ENCODE measurements at places on chromosomes 7 and 10.

GRCh38 chr10:37289833-37290464 is 164.6 kb downstream of the ANKRD30A start:
- DNase-seq, result no peak

GRCh38 chr10:71395621-71396020 is 1.1 kb upstream of the CDH23 start:
- no peak for DNase-seq

GRCh38 chr7:25860275-25861163 is 291.5 kb upstream of the NFE2L3 start:
- DNase-seq, result peak; percentile 64

DNA sequence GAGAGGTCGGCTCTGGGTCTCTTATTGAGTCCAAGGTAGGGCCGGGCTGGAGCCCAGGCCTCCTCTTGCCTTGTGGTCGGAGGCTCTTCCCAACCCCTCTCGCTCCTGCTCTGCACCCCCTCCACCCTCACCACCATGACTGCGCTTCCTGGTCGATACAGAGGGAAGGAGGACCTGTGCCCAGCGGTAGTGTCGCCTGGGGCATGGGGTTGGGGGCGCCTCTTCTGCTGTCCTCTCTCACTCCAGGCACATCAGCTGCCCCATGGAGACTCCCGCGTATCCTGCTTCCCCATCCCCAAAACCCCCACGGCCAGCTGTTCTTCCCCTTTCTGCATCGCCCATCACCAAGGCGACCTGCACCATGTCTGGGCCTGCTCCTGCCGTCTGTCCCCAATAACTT is 44.4 kb downstream of the TMEM270 start:
- DNase-seq, result no peak

- DNase-seq, result peak; percentile 71
Observed at GRCh38 chr7:43302211-43302711, 189.8 kb downstream of the HECW1 start.

GRCh38 chr7:126535176-126535575 is 717.6 kb downstream of the GRM8 start:
- no peak for DNase-seq

GRCh38 chr7:121451367-121452094 is 55.4 kb upstream of the FAM3C start:
- DNase-seq, result no peak

DNA sequence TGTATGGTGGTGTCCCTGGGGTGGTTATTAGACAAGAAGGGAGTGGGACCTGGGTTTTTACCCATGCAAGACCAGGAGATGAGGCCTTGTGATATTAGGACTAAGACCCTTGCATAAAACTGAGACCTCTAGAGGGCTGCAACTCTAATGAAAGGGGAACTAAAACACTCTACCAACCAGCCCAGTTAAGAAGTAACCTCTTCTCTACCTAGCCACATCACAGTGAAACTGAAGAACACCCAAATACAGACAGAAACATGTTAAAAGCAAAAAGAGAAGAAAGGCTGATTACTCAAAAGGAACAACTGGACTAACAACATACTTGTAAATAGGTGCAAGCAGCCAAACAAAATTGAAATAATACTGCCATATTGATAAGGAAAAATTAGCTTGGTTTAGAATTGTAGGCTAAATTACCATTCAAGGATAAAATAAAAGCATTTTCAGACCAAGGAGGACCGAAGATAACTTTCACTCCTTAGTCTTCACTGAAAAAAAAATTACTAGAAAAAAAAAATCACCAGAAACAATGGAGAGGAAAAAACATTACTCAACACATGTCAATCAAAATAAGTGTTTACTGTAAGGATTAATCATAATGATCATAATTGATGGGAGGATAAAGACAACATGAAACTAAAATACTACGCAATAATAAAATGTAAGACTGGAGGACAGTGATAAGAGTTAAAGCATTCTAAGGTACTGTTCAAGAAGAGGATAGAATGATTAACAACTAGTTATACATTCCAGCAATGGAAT is 27.6 kb downstream of the ERLIN1 start:
- DNase-seq, result no peak

GRCh38 chr10:59093461-59093860 is 83.0 kb upstream of the PHYHIPL start:
- DNase-seq, result no peak

DNA sequence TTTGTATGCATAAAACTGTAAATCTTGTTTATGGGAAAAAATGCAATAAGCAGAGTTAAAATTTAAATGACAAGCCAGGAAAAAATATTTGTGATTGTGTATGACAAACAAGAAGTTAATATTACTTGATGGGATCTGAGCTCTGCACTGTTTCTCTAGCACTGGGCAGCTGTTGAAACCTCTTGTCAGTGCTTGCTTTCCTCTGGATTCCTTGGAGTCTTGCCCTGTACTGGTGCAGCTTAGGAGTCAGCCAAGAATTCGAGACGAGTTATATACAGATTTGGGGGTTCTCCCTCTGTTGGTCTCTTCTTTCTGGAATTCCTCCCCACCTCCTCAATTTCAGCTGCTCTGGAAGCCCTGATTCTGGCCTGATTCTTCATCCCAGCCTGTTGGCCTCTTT is 24.3 kb upstream of the OPN4 start:
- DNase-seq, result no peak

DNA sequence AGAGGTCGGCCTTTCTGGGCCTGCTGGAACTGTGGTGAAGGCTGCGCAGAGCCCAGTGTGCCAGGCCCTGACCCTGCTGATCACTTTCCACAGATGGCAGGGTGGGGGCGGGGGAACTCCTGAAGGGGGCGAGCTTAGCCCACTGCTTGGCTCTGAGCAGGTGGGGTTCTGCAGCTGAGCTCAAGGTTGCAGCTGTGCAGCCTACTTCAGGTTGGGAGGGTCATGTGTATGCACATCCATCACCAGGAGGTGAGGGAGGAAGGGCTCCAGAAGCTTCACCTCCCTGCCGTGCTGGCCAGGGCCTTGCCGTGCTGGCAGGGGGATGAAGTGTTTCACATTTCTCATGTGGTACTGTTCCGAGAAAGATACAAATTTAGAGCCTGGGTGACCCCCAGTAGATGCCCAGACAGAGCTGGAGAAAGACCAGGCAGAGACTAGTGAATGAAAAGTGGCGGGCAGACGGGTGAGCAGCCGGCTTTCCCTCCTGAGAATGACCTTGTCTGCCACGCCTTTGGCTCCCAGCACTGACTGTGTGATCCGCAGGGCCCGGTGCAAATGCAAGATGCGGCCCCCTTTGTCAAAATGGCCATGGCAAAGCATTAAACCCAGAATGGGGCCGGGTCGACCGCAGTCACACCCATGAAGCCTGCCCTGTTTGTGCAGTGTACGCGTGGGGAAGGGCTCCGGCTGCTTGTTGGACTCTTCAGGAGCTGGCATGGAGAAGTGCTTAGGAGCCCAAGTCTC is 25.2 kb downstream of the FAM241B start:
- DNase-seq, result no peak

GRCh38 chr10:70587045-70587658 is 15.4 kb downstream of the PRF1 start:
- DNase-seq, result no peak

DNA sequence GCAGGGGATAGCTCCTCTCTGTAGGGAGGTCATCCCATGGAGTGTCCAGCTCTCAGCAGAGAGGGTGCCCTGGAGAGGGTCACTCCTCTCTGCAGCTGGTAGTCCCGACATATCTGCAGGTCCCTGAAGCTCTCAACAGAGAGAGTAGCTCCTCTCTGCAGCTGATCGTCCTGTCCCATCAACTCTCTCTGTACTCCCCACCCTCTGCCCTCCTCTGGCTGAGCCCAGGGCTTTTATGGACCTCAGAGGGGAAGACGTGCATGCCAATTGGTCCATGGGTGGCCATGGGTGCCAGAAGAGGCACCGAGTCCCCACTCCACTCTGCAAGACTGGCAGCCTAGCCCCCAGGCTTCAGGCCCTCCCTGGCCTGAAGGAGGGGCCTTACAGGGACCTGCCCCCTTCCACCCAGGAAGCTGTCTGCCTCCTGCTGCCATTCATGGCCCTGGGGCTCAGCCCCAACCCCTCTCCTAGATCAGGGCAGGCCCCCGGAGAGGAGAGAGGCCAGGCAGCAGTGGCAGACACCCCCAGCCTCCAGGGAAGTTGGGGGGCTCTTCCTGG is 9.0 kb upstream of the BLVRA start:
- no peak for DNase-seq

DNA sequence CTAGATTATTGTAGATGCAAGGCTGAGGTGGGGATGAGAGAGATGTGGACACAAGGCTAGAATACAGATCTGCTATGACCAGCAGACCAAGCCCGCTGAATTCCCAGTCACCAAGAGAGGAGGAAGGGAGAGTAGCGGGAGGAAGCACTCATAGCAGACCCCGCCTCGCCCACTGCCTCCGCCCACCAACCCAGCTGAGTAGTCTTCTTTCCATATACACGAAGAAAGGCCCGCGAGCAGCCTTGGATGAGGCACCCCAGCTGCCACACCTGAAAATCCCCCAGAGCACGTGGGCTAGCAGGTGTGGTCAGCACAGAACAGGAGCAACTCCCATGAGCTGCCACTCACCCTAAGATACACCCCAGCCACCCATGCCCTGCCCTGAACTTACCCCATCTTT is 7.9 kb upstream of the H2BK1 start:
- no peak for DNase-seq

GRCh38 chr7:37310327-37311080 is 138.2 kb downstream of the ELMO1 start:
- DNase-seq, result no peak

- DNase-seq, result no peak
Observed at GRCh38 chr10:88457660-88458059, 125.5 kb downstream of the RNLS start.

GRCh38 chr7:101138213-101138870 is 11.4 kb downstream of the SERPINE1 start:
- peak; percentile 98 for DNase-seq

GRCh38 chr10:29947701-29948060 is 111.7 kb downstream of the JCAD start:
- no peak for DNase-seq

GRCh38 chr7:5526100-5526905 is 102.7 kb upstream of the TNRC18 start:
- DNase-seq, result peak; percentile 50

DNA sequence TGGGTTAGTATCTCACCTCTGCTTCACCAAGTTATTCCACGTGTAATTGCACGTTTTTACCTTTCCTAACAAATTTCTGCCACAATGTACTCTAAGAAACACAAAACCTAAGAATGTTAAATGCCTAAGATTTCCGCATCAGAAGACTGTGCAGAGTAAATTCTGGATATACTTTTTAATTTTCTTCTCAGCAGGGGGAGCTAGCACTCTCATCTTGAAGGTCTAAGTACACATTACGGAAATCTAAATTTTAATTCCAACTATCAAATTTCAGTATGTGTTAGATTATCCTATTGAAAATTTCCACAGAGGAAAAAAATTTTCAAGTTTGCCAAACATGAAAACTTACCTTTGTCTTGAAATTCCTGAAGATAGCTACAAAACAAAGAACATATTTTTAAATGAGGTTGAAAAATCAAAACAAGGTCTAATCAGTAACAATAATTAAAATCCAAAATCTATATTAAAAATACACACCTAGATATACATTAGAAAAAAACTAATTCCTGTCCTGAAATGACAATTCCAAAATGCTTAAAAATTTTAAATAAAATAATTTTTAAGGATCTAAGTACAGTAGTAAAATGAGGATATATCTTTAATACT is 10.5 kb downstream of the SKAP2 start:
- peak; percentile 70 for DNase-seq

DNA sequence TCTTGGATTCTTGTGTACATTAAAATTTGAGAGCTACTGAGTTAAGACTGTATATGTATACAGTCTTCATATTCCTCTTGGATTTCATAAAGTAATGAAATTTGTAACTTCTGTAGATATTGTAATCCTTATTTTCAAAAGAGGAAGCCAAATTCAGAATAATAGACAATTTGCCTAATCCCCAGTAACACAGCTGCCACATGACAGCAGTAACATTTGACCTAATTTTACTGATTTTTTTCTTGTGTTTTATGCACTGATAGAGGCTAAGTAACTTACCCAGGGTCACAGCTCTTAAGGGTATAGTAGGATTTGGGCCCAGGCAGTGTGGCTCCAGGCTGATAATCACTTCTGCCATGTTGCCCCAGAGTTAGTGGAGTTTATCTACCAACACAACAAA is 40.4 kb upstream of the IL6 start:
- DNase-seq, result no peak

- no peak for DNase-seq
Observed at GRCh38 chr10:79442171-79443040, 3.0 kb downstream of the ZCCHC24 start.

- DNase-seq, result no peak
Observed at GRCh38 chr7:4824120-4824775, 37.6 kb downstream of the PAPOLB start.

DNA sequence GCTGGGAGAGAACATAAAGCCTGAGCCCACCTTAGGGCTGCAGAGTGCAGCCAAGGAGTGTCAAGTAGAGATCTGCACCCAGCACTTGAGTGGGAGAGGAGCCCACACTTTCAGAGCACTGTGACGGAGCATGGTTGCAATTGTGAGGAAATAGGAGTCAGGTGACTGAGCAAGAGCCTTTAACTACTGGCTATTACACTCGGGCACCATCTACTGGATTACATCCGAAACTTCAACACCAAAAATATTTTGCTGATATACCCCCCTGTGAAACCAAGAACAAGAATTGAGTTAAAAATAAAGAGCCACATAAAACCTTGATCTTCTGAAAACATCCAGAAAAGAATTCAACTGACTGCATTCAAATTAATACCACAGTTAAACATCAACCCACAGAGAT is 657.9 kb downstream of the NXPH1 start:
- no peak for DNase-seq

DNA sequence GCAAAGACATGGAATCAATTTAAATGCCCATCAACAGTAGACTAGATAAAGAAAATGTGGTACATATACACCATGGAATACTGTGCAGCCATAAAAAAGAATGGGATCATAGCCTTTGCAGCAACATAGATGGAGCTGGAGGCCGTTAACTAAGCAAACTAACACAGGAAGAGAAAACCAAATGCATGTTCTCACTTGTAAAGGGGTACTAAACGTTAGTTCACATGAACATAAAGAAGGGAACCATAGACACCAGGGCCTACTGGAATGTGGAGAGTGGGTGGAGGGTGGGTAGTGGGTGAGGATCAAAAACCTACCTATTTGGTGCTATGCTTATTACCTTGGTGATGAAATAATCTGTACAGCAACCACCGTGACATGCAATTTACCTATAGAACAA is 78.4 kb upstream of the GSDME start:
- DNase-seq, result no peak

DNA sequence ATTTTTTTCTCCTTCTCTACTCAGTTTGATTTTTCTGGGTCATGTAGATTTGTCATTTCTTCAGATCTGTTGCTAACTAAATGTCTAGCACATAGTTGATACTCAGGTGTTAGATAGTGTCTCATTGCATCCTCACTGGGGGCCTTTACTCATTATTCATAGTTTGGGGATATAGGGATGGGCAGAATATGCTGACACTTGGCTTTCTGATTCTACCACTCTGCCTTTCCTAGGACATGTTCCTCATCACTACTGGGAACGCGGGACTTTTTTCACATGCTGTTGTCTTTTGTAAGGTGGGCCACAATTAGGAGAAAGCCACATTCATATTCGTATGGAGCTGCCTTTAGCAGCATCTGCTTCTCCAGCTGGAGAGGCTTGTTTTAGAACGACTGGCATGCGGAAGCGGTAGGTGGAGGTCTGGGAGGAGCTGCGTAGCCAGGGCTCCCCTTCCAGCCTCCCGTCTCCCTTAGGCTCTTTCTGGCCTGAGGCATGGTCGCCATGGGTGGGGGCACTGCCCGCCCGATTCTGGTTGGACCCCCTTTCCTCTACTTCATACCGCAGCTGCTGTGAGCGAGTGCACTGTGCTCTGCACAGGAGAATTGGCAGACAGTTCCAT is 78.8 kb downstream of the SND1 start:
- no peak for DNase-seq
